CD4-positive, alpha-beta T cell treated with Interleukin-1 beta for 1 hour (primary cell): ENCODE measurements at places on chromosomes 4 and X.
A peak's percentile ranks its signal among the peaks of the same experiment; 100 is the strongest.

GRCh38 chrX:153439977-153440376 lies 5.9 kb downstream of the TREX2 start:
- no peak for DNase-seq

DNA sequence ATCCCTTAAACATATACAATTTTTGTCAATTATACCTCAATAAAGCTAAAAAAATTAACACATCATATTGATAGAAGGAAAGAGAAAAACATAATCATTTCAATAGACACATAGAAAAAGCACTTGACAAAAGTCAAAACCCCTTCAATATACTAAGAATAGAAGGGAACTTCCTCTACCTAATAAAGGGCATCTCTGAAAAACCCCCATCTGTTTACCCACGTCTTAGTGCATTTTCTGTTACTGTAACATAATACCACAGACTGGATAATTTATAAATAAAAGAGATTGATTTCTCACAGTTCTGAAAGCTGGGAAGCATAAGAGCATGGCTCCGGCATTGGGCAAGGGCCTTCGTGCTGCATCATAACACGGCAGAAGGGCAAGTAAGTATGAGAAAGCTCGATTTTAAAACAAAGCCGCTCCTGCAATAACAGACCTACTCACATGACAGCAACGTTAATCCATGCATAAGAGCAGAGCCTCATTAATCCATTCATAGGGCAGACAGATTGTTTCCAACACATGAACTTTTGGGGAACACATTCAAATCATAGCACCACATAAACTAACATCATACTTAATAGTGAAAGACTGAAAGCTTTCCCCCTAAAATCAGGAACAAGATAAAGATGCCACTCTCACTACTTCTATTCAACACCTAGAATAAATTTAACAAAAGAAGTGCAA lies 15.7 kb downstream of the STEEP1 start:
- no peak for DNase-seq

DNA sequence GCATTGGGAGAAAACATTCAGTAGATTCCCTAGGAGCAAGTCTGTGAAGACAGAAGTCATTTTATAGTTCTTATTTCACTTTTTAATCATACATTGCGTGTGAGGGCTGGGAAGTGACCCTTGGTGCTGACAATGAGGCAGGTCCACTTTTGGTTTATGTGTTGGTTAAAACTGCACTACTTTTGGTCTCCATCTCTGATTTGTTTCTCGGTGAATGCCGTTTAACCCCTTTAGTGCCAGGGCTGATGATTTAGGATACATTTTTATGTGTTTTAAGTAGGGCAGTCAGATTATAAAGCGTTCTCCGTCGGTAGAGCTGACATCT lies 110.4 kb downstream of the AFF1 start:
- DNase-seq, result no peak

DNA sequence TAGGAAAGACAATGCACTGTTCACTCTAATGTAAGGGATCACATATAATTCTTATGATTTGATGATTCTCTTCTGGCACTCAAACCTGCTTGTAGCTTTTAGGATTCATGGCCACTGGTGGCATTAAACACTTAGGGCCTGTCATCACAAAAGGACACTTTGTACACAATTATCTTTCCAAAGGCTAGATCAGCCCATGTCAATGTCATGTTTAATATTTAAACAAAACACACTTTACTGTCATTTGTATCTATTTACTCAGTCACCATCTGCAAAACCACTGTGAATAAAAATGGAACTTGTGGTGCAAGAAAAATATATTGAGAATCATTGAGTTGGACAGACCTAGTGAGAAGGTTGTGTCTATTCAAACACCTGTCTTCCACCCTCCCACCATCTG lies 83.6 kb upstream of the TTC29 start:
- no peak for DNase-seq

GRCh38 chr4:158850371-158850770 lies 81.5 kb downstream of the FNIP2 start:
- no peak for DNase-seq

- peak; percentile 33 for DNase-seq
These were observed 833.9 kb upstream of the PRKX start for GRCh38 chrX:4547213-4547836.

DNA sequence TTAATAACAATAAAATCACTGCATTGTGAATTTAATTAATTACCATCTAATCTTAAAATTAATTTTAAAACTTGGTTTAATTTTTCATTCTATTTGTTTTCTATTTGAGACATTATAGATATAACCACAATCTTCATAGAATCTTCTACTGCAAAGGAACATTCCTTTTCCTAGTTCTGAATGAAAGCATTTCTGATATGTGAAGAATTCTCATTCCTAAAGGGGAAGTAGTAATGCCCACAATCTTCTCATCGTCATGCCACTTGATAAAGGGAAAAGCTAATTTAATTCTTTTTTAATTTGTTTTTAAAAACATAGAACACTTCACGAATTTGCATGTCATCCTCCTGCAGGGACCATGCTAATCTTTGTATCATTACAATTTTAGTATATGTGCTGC lies 23.7 kb downstream of the MGARP start:
- DNase-seq, result no peak

- DNase-seq, result no peak
These were observed 14.9 kb upstream of the FAM9B start for GRCh38 chrX:9048801-9049200.

- DNase-seq, result peak; percentile 16
These were observed 81.4 kb downstream of the CEP44 start for GRCh38 chr4:174365018-174365587.

GRCh38 chrX:95893636-95894035 lies 791.0 kb upstream of the DIAPH2 start:
- no peak for DNase-seq

DNA sequence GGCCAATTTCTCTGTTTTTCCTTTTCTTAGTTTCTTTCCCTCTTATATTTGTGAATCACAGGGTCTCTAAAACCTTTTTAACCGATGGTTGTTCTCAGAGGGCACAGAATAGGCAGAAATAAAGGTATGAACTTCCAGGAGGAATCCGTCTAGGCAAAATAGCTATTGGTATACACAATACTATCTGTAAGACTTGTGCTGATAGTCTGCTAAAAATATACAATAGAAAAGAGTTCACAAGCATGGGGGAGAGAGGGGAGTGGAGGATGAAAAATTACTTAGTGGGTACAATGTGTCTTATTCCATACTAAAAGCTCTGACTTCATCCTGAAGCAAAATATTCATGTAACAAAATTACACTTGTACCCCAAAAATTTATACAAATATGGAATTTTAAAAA lies 30.2 kb downstream of the ANTXR2 start:
- DNase-seq, result no peak

GRCh38 chr4:179755322-179755721 lies 2313.1 kb upstream of the AGA start:
- no peak for DNase-seq

DNA sequence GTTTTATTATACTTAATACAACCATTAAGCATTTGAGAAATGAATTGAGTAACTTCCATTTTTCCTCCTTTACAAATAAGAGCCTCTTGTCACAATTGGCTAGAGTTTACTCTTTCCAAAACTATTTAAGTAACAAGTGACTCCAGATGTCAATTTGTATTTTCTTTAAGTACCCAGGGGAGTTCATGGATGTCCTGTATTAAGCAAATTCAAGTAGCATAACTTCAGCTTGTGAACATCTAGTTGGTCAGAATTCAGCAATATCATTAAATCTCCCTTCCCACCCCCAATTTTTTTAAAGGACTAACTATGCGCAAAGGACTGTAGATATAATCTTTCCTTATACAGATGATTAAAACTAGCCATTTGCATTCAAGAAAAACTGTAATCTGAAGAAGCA lies 1.4 kb upstream of the ADGRL3 start:
- no peak for DNase-seq

GRCh38 chrX:84108584-84108983 lies 79.4 kb downstream of the RPS6KA6 start:
- no peak for DNase-seq

- no peak for DNase-seq
These were observed 17.6 kb upstream of the SOD3 start for GRCh38 chr4:24777536-24778463.

DNA sequence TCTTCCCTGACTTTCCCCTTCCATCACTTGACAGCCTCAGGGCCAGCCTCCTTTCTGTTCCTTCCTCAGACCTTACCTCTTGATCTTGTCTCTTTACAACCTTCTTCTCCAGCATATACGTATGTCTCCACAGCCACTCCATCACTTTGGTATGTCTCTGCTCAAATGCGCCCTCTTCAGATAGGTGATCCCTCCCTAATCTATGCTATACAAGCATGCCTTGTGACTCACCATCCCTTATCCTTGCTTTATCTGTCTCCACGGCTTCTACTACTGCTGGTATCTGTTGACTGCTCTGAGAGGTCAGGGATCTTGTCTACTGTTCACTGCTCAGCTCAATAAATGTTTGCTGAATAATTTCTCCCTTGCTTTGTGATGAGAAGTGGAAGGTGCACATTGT lies 9.0 kb downstream of the ARAP2 start:
- no peak for DNase-seq

- DNase-seq, result no peak
These were observed 3.7 kb downstream of the STATH start for GRCh38 chr4:69999420-69999819.

DNA sequence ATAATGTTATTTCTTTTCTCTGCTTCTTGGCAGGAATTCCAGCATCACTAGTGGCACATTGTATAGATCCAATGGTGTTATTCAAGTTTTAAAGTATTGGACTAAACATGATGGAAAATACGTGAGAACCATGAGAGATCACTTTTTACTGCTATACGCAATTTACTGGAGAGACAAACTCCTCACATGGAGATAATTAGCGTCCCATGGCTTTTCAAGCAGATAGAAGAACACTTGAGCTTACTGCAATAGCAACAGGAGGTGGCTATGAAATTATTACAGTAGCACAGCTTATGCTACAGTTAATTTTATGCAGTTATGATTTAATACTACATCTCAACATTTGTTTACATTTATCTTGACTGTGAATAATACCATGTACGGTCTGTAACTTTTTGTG lies 11.9 kb upstream of the TMEM185A start:
- DNase-seq, result no peak

GRCh38 chr4:178306565-178306964 lies 864.3 kb upstream of the AGA start:
- no peak for DNase-seq

GRCh38 chr4:147447786-147448185 lies 33.1 kb upstream of the EDNRA start:
- DNase-seq, result no peak

- DNase-seq, result no peak
These were observed 132.6 kb downstream of the ANAPC4 start for GRCh38 chr4:25509646-25510045.

- no peak for DNase-seq
These were observed 38.3 kb upstream of the SPINK2 start for GRCh38 chr4:56859841-56860240.

DNA sequence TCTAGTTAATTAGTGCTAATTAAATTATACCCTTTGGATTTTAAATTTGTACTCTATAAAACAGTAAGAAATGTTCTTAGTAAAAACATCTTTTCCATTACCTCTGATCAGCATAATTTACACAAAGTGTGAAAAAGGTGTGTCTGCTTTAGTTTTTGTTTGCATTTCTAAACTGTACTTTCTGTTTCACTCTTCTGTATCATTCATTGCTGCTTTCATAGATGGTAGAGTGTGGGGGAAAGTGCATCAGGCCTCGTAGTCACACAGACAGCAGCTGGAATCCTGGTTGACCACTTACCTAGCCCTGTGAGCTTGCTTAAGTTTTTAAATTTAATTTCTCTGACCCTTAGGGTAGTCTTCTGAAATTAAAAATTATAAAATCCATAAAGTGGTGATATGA lies 275.4 kb upstream of the PITX2 start:
- DNase-seq, result no peak

DNA sequence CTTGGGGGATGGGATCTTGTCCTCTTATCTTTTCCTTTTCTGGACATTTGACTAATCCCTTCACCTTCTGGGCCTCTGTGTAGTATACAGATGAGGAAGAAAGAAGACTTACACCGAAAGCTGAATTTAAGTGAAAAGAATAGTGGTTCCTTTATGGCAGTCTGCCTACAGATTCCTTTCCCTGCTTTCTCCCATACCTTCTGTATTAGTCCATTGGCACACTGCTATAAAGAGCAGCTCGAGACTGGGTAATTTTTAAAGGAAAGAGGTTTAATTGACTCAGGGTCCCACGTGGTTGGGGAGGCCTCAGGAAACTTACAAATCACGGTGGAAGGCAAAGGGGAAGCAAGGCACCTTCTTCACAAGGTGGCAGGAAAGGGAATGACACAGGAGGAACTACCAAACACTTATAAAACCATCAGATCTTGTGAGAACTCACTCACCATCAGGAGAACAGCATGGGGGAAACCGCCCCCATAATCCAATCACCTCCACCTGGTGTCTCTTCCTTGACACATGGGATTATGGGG lies 34.0 kb upstream of the CD38 start:
- DNase-seq, result no peak

DNA sequence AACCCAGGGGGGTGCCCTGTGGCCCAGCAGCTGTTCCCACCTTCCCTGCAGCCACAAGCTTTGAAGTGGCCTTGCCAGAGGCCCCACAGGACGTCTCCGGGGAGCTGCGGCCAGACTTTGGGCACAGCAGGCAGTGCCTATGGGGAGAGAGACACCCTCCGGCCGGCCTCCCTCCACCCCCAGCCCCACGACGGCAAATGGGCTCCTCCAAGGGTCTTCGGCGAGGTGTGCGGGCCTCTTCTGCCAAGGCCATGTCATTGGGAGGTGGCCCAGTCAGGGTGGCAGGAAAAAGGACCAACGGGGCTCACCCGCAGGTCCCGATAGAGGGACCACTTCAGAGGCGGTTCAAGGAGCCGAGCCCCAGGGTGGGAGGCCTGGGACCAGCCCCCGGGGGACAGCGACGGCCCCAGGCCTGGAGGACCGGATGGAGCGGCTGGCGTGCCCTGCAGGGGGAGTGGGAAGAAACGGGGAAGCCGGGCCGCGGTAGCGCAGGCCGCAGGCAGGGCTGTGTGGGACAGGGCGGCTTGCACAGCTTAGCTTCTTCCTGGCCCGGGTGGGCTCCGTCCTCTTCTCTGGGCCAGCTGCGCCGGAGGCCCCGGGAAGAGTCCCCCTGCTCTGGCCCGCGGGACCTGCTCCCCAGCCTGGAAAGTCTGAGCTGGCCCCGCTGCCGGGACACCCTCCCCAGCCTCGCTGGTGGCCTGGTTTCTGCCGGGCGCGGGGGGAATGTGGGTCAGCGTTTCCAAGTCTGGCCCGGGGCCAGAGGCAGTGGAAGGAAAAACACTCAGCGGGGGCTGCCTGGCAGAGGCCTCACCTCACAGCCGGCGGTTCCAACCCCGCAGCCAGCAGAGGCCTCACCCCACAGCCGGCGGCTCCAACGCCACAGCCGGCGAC lies 21.9 kb upstream of the SPON2 start:
- no peak for DNase-seq

DNA sequence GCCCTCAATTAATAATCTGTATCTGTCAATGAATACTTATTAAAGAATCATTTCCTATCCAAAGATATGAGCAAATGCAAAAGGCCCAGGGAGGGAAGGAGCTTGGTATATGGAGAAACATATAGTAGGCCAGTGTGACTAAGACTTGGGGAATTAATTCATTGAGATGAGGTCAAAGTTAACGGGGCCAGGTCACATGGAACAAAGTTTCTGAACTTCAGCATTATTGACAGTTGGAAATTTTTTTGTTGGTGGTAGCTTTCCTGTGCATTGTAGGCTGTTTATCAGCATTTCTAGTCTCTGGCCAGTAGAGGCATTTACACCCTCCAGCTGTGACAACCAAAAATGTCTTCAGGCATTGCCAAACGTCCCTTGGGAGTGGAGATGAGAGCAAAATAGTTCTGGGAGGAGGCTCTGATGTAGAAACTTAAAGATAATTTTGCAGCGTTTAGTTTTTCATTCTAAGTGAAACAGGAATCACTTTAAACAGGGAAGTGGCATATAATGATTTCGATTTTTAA lies 202.0 kb downstream of the SLC4A4 start:
- no peak for DNase-seq

GRCh38 chrX:31420302-31420701 lies 348.5 kb upstream of the FTHL17 start:
- DNase-seq, result no peak
